Stimulated activated naive CD4-positive, alpha-beta T cell (primary cell): ENCODE measurements at places on chromosomes 12 and 14.

- DNase-seq: no peak
Observed at GRCh38 chr14:73457041-73457923, 1.1 kb downstream of the NUMB start.

GRCh38 chr14:20564501-20564997, 3.7 kb upstream of the RNASE9 start:
- no peak for DNase-seq

DNA sequence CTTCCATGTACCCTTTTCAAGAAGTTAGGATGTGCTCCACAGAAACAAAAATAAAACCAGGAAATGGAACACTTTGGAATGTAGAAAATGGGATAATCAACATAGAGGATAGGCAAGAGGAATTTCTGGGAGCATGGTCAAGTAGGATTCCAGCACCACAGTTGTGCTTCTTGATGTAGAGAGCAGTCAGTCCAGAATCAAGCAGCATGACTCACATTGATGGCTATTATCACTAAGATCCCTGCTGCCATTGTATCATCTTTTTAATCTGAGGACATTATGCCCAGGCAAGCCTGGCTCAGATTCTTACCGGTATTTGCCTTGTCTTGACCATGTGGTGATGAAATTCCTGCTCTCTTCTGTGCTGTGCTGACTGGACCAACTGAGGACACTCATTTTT, 5.7 kb downstream of the ETFRF1 start:
- no peak for DNase-seq

GRCh38 chr12:98549371-98550110, 34.2 kb downstream of the TMPO start:
- no peak for DNase-seq

DNA sequence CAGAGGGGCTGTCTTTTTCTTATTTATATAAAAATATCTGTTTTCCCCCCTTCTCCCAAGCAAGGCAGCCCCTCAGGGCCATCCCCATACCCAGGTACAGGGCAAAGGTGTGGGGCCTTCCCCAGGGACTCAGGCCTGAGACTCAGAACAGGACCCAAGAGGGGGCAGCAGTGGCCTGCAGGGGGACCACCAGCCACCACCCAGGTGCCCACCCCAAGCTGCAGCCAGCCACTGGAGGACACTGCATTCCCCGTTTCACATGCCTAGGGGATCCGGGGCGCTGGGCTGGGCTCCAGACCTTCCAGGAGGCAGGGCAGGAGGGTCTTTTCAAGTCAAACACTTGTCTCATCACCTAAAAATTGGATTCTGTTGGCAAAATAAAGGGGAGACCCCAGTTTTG, 83.3 kb downstream of the SCARB1 start:
- DNase-seq: no peak

- DNase-seq: no peak
Observed at GRCh38 chr14:26026384-26026783, 571.4 kb downstream of the NOVA1 start.

GRCh38 chr14:96077983-96078624, 38.9 kb downstream of the C14orf132 start:
- DNase-seq: no peak

DNA sequence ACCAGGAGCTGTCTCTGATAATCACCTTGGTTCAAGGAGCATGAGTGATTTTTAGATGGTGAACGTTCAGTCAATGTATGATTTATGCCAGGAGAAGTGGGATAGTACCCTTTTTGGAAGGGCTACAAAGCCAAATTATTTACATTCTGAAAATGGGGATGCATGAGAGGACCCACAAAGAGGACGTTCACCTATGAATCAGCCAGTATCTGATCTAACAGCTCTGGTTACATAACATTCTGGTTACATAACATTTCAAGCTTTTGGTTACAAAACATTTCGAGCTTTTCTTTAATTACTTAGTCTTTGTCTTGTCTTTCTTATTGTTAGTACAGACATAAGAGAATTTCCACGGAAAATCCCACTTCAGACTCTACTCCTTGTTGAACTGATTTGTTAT, 68.8 kb downstream of the SLCO1A2 start:
- DNase-seq: no peak

DNA sequence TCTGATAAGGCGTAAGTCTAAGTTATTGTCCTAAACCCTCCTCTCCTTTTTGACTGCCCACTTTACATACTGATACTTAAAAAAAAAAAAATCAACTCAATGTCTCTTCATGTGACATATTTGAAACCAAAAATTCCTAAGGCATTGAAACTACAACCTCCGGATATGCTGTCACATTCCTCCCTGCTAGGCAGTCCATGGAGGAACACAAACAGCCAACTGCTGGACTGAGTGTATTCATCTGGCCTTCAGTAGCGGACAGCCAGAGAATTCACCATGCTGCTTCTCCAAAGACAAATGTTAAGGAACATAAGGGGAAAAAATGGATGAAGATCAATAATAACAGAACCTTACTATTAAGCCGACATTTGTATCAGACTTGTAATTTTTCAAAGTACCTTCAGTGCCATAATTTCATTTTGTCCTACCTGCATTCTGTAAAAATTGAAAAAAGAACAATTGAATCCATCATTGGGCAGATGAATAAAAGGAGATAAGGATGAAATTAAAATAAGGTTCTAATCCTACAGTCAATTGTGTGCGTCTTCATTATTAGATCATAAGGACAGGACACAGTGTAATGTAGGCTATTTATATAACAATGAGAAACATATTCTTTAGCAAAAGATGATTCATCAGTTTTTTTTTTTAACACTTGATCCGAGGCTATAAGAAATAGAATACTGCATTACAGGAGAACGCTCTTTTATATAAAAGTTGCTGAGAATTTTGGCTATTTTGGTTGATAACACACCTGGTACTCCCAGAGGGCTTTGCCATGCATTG, 12.2 kb downstream of the RERG start:
- DNase-seq: no peak

DNA sequence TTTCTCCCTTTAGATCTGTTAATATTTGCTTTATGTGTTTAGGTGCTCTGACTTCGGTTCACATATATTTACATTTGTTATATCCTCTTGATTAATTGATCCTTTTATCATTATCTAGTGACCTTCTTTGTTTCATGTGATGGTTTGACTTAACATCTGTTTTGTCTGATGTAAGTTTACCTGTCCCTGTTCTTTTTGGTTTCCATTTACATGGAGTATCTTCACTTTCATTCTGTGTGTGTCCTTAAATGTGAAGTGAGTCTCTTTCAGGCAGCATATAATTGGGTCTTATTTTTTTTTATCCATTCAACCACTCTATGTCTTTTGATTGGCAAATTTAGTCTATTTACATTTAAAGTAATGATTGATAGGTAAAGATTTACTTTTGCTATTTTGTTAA, 24.2 kb downstream of the TRMT5 start:
- no peak for DNase-seq

DNA sequence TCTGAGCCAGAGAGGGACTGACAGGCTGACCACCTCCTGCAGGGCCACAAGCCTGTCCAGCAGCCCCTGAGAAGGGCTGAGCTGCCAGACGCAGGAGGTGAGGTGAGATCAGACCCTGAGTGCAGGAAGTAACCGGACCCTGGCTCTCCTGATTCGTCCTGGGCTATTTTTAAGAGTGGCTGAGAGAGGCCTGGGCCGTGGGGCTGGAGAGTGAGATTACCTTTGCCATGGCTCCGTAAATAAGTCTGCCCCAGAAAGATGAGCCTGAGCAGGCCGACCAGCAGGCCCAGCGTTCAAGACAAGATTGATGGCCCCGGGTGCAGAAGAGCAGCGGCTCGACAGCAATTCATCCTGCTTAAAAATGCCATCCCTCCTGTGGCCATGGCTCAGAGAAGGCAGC, 54.2 kb downstream of the SPTB start:
- no peak for DNase-seq

DNA sequence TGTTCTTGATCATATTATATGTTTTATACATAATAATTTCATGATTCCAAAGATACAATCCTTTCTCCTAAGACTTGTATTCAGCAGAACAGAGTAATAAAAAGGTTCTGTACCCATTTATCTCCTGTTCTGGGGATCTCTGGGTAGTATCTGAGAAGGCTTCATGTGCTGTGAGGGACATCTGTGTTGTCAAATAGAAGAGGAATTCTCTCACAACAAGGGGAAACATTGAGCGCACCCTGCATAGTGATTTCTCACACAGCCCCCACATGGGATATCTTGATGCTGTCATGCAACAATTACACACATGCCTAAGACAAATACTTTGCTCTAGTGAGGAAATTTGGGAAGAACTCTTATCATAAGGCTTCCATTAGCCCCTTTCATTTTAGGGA, 101.8 kb upstream of the ATF1 start:
- DNase-seq: no peak

DNA sequence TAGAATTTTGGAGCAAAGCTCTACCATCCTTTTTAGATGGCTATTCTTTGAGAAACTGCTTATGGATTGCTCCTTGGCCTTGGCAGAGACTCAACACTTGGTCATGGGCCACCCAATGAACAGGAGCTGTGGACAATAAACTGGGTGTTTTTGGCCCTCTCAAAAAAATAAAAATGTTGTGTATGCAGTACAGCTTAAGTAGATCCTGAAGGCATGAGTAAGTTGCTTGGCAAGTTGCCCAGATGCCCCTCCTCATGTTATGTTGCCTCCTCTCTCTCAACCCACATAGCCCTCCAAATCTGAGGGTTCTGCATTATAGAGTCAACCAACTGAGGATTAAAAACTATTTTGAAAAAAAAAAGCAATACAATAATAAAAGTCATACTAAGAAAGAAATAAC, 124.9 kb downstream of the ATP23 start:
- no peak for DNase-seq

GRCh38 chr14:103186909-103187586, 63.8 kb downstream of the TNFAIP2 start:
- DNase-seq: no peak

DNA sequence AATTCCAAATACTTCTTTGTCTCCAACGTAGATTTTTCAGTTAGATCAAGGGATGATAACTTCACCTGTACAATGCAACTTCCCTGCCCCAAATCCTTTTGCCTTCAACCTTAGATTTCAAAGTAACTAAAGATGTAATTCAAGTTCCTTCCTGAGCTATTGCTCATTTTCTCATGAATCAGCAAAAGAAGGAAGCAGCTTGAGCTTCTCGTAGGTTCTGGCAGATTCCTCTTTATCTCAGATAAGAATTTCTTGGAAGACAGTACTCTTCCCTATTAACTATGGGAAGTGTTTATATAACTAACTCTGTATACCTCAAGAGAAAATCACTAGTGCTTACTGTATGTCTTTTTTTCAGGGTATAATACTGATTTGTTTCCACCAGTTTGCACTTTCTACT, 203.8 kb downstream of the RASSF9 start:
- no peak for DNase-seq

GRCh38 chr14:99260116-99260515, 11.9 kb downstream of the BCL11B start:
- DNase-seq: no peak

DNA sequence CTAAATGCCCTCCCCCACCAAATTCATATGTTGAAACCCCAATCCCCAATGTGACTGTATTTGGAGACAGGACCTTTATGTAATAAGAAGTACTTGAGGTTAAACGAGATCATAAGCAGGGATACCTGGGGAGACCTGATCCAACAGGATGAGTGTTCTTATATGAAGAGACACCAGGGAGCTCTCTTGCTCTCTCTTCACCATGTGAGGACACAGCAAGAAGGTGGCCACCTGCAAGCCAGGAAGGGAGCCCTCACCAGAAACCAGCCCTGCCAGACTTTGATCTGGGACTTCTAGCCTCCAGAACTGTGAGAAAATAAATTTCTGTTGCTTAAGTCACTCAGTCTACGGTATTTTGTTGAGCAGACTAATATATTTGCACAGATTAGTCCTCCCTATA, 113.6 kb downstream of the NUAK1 start:
- DNase-seq: no peak

DNA sequence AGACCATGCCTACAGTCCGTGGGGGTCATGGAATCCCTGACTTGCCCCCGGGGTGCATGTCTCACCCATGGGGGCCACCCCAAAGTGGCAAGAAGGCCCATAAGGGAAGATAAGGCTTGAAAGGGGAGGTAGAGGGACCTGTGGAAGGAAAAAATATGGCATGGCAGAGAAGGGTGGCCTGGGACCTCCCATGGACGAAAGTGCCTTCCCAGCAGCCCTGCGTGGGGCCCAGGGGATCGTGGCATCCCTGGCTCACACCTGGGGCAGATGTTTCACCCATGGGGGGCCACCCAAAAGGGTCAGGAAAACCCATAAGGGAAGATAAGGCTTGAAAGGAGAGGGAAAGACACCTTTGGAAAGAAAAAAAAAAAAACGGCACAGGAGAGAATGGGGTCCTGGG, 264.6 kb downstream of the ALG10 start:
- DNase-seq: no peak

GRCh38 chr14:104143521-104144452, 5.4 kb downstream of the KIF26A start:
- DNase-seq: no peak

- no peak for DNase-seq
Observed at GRCh38 chr14:86641310-86641709, 1111.4 kb downstream of the FLRT2 start.

DNA sequence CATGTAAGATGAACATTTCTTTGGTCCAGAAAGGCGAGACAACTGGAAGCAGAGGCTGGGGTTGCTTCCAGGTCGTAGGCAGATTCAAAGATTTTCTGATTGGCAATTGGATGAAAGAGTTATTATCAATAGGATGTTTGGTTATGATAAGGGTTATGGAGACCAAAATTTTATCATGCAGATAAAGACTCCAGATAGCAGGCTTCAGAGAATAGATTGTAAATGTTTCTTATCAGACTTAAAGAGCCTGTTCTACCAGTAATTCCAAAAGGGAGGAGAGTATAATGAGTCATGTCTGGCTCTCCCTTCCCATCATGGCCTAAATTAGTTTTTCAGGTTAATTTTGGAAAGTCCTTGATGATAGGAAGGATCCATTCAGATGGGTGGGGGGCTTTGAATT, 55.6 kb downstream of the C14orf39 start:
- DNase-seq: no peak

DNA sequence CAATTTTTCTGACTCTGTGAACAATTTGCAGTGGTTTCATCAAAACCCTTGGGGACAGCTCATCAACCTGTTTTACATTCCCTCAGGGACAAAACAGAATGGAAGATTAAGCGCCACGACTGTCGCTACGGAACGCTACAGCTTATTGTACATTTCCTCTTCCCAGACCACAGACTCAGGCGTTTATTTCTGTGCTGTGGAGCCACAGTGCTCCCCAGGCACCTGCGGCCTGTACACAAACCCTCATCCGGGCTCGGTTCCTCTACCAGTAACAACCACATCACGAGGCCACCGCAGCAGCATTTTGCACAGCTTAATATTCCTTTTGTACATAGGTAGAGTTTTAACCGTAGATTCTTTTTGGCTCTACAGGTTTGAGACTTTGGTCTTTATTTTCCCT, 397.4 kb upstream of the OR4E1 start:
- DNase-seq: peak; percentile 76

DNA sequence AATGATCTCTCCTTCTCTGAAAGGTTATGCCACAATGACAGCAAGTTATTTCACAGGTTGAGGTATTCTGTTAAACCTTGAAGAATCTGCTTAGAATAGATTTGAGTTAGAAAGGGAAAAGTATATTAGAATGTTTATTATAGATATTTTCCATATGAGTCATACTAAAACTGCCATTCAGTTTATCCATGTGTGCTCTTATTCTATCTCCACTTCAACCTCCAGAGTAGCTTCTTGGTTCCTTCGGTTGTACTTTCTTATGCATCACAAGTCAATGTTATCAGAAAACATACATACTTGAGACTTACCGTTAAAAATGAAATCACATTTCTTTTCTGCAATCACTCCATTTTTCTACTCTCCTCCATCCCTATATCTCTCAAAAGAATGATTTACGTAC, 197.7 kb downstream of the BCAT1 start:
- no peak for DNase-seq

- DNase-seq: no peak
Observed at GRCh38 chr12:56990648-56991318, 15.6 kb downstream of the ZBTB39 start.
